Activated CD8-positive, alpha-beta T cell treated with anti-CD3 and anti-CD28 coated beads, Interleukin-2, amount 10 ng/mL, durations not matched to agents 7 days and 5 days (primary cell): ENCODE measurements at places on chromosomes 5 and 9. TPM values are rescaled to one million over a fixed set of nuclear protein-coding genes. Genes with fewer than 3 reads are reported as not detected.

The CD180 gene
- not detected for total RNA-seq

The IL4 gene
- not detected for total RNA-seq

The PCDHGB5 gene
- total RNA-seq, result not detected

The RLN2 gene
- total RNA-seq, result 2.2 TPM

The ADRA1B gene
- total RNA-seq, result not detected
